Activated CD4-positive, alpha-beta T cell treated with anti-CD3 and anti-CD28 coated beads for 4 hours (primary cell): ENCODE measurements at places on chromosomes 1 and 21.

DNA sequence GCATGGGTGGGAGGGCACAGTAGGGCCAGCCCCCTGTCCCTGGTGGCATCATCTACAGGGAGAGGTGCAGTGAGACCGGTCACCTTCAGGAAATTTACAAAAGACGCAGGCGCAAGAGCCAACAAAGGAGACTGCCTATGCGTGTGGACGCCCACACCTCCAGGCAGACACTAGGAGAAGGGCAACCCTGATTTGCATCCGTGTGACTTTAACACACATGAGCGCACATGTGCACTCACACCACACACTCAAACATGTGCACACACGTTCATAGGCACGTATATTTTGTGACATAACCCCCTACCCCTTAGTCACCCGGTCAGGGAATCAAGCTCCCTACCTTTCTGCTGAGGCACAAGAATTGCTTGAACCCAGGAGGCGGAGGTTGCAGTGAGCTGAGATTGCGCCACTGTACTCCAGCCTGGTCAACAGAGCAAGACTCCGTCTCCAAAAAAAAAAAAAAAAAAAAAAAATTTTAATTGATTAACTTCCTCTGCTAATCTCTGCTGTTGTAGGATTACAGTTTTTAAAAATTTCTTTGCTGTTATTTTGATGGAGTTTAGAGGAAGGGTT, 84.7 kb upstream of the SLC25A33 start:
- no peak for DNase-seq

- DNase-seq = no peak
Observed at GRCh38 chr21:27103768-27104167, 136.9 kb upstream of the ADAMTS5 start.

DNA sequence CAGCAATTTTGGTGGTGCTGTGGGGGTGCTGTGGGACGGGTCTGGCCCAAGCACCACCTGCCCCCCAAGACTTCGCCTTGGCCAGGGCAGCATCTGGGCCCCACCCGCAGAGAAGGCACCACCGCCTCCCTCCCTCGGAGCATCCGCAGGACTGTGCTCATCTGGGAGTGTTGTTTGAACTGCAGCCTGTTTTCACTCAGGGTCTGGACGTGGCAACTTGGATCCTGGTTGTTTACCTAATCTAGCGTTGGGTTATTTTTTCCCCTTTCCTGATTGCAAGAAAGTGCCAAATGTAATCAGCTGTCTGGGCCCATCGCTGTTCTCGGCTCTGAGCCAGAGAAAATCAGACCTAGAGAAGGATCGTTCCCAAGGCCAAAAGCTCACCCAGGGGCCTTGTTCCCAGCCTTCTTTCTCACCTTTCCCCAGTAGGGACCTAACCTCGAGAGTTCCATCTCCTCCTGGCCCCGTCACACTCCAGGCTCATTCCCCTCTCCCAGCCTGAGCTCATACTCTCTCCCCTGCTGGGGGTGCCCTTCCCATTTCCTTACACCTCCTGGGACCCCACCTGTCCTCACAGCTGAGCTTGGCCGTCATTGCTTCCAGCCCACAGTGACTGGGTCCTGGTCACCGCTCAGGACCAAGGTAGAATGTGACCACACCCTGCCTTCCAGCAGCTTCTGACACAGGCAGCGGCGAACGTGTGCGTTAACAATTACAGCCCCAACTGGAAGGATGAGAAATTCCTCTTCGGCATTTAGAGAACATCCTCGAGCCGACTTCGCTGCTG, 72.0 kb upstream of the FAM20B start:
- no peak for DNase-seq

- DNase-seq = no peak
Observed at GRCh38 chr21:35925497-35925896, 134.8 kb downstream of the SETD4 start.

DNA sequence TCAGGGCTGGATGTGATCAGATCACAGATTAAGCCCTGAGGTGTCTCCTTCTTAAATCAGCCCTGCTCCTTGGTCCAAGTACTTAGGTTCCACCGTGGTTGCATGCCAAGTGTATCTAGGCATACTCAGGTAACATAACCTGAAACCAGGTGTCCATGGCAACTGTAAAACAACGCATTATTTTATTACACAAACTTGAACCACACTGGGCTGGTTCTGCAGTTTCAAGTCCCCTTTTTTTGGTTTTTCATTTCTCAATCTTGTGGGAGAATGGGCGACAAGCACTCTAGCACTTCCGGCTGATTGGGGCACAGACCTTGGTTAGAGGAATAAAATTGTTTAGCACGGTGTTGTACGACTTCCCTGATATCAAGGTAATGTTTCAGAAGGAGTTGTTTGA, 65.2 kb downstream of the GBP6 start:
- no peak for DNase-seq

- DNase-seq = no peak
Observed at GRCh38 chr21:15365751-15366392, 301.1 kb upstream of the NRIP1 start.

- DNase-seq = no peak
Observed at GRCh38 chr1:27550510-27551169, 53.3 kb downstream of the AHDC1 start.

DNA sequence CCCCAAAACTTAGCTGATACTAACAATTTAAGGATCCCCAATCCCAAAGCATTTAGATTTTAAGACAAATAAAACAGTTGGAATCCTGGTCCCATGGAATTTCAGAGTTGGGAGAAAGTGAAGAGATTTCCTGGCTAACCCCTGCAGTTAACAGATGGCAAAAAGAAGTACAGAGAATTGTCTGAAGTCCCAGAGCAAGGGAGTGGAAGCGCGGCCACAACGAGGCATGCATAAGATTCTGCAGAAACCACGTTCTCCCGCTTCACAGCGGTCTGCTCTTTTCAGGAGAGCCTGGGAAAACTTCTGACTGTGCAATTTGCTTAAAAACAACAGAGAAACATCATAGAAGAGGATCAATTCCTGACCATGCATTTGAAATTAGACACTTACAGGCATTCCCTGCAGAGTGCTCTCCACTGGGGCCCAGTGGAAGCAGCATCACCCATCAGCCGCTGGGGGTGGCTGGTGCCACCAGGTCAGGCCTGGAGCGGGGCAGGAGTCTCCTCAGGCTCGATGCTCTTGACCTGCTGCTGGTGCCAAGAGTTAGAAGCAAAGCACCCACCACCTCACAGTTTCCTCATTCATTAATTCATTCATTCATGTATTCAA, 226.7 kb upstream of the POU3F1 start:
- no peak for DNase-seq

DNA sequence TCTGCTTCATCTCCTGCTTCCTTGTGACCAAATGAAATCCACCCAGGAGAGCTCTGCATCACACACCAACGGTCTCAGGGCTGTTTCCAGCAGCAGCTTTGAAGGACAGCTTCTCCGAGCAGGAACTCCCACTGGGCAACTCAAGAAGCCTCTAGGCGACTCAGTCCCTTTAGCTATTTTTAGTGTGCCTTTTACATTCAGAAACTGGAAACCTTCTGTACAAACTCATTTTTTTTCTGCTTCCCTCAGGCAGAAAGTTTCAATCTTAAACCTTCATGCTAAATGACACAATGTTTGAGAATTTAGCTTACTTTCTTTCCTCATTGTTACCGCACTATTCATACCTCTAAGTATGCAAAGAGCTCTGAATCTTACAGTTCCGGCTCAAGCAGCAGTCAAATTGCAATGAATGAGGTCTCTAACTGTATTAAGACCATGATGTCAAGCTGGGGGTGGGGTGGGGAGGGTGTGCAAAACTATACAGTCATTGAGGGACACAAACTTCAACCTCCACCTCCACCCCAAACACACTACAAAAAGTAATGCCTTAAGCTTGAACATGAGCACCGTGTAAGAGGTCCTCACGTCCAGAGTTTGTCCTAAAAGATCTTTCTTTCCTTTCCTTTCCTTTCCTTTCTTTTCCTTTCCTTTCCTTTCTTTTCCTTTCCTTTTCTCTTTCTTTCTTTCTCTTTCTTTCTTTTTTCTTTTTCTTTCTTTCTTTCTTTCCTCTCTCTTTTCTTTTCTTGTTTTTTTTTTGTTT, 16.4 kb upstream of the TARBP1 start:
- DNase-seq = no peak
